ENCODE measurements at places on chromosomes 12 and 14.

DNA sequence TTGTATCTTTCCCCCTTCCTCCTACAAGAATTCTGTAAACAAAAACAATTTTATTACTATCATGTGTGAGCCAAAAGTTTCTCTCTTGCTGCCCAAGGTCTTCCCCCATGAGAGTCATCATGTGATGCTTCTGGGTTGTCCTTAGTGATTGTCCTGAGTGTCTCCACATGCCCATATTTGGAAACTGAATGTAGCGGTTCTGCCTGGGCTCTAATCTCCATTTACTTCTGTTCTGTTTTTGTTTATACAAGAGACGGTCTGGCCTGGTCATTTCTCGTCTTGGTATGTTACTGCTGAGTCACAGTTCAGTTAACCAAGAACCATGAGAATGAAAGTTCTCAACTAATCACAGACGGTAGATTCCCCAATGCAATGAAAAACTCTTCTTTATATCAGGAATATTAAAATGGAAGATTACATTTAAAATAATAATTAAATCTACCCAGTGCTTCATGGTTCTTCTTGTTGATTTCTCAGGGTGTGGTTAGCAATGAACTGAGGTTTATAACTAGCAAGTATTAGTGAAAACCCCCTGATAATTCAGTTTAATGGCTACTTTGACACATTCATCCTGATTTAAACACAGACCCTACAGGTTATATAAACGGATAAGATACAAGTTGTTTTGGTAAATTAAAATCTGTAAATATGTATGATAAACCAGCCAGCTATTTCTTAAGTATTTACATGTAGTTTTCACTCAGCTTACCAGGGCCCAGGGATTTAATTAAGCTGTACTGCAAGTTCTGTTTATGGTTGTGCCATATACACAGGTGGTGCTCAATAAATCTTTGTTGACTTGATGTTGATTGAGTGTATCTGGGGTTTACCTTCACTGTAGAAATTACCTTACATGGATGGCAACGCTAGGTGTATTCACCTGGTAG is 81.1 kb downstream of the PELI2 start:
- no peak for DNase-seq

- no peak for DNase-seq
These were observed 99.4 kb downstream of the EPS8 start for GRCh38 chr12:15689751-15690191.

DNA sequence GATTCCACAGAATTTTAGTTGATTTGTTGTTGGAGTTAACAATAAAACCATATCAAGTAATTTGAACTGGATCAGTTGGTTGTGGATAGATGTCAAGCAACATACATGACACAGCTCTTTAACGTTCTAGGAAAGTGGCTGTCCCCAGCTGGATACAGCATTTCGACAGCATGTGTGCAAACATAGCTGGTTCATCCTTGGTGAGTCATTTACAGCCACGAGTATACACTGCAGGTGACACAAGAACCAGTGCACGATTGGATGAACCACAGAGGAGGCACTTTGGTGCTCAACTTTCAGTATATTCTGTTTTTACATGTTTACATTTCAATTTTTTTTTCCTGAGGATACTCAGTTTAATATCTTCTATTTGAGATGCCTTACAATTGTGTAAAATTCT is 242.4 kb downstream of the TMEM117 start:
- no peak for DNase-seq

DNA sequence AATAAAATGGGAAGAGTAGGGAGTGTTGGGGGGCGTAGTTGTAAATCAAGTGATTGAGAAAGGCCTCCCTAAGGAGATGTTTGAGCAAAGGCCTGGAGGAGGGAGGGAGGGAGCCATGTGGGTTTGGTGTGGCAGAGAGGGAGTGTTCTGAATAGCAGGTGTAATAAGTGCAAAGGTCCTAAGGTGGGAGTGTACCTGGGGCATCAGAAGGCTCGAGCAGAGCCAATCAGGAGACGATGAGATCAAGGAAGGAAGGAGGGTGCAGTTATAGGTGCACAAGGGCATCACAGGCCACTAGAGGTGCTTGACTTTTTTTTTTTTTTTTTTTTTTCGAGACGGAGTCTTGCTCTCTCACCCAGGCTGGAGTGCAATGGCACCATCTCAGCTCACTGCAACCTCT is 77.9 kb upstream of the PLXNC1 start:
- no peak for DNase-seq

DNA sequence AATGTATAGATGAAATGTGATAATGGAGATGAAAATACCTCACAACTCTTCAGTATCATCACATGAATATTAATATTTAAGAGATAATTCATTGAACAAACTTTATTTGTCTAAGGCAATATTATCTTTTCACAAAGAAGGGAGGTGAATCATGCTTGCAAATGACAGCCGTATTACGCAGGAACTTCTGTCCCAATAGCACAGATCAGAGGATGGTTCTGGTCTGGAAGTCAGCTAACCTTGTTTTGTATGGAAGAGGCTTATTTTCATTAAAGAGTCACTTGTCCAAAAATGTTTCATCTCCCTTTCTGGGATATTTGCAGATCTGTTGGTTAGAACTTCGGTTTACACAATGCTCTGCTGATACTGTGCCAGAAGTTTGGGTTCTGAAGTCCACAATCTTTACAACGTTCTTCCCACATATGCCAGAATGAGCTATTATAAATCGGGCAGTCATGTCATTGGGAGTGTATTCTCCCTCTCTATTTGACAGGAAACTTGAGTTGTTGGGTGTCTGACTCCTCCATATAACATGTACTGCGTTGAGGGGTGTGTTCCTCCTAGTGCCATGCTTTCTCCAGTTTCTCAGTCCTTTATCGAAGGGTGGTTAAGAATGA is 29.8 kb downstream of the YY1 start:
- no peak for DNase-seq

DNA sequence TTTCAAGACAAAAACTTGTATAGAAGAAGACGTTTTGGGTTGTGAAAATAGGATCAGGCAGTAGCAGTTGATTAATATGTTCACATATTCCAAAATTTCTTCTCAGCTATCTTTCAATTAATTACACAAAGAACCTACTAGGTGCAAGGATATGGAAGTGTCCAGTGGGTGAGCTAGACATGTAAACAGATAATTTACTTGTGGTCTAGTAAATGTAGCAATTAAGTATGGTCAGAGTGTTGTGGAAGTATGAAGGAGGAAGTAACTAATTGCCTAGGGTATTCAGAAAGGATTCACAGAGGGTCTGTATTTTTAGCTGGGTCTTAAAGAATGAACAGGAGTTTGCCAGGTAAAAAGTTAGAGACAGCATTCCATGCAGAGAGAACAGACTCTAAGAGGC is 5.9 kb downstream of the GOLGA5 start:
- DNase-seq, result no peak

DNA sequence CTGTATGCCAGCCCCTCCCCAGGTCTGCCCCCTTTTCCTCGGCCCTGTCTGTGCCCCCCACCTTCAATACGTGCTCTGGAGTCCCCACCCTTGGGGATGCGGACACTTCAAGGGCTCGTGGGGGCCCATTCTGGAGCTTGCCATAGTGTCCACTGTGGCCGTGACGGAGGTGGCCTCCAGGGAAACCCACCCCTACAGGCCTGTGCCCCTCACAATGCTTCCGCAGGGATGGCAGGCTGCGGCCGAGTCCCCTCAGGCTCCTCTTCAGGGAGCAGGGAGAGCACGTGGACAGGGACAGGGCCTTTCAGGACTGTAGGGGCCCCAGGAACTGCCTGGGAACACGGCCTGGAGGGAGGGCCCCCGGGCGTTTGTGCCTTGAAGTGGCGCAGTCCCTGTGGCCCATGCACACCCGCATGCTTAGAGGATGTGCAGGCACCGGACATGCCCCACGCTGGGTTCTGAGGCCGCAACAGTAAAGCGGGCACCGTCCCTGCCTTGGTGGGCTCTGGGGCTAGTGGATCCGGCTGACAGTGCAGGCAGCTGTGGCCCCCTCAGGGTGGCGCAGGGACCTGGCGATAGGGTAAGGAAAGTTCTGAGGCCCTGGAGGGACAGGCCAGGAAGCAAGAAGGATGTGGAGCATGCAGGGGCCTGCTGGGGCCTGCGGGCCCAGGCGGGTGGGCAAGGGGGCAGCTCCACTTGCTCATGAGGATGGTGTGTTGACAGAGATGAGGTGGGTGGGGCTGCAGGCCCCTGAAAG is 209.0 kb upstream of the RTL1 start:
- no peak for DNase-seq

DNA sequence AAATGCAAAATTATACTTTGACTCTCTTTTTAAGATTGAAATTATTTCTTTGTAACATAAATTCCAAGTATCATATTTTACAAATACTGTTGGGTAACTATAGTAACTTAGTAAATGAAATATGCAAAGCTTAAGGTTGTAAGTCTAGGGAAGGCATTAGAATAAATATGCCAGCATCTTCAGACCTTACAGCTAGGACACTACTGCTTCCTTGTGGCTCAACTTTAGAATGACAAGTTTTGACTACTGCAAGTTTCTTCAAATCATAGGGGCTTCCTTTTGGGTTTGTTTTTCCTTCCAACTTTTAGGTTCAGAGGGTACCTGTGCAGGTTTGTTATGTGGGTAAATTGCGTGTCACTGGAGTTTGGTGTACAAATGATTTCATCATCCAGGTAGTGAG is 17.7 kb upstream of the ANP32D start:
- no peak for DNase-seq

All from activated naive CD4-positive, alpha-beta T cell treated with anti-CD3 and anti-CD28 coated beads, Interleukin-2, amount 10 ng/mL, durations not matched to agents 7 days and 5 days (primary cell).